CD4-positive, alpha-beta T cell treated with Interleukin-15 for 1 hour (primary cell): ENCODE measurements at places on chromosomes 2 and 18.

GRCh38 chr18:59904011-59904601, 4.3 kb downstream of the PMAIP1 start:
- DNase-seq: no peak

DNA sequence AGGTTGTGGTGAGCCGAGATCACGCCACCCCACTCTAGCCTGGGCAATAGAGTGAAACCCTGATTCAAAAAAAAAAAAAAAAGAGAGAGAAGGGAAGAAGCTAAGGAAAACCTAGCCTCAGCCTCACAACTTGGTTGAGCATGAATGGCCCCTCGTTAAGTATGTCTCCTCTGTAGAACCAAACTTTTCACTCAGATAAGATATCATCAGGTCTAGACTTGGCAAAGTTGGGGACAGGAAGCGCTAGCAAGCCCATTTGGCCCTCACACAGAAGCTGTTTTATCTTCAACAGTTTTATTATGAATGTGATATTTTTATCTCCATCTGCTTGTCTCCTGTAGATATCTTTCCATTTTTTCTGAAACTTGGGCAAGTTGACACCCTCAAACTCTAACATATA, 3.5 kb upstream of the ASXL2 start:
- no peak for DNase-seq

DNA sequence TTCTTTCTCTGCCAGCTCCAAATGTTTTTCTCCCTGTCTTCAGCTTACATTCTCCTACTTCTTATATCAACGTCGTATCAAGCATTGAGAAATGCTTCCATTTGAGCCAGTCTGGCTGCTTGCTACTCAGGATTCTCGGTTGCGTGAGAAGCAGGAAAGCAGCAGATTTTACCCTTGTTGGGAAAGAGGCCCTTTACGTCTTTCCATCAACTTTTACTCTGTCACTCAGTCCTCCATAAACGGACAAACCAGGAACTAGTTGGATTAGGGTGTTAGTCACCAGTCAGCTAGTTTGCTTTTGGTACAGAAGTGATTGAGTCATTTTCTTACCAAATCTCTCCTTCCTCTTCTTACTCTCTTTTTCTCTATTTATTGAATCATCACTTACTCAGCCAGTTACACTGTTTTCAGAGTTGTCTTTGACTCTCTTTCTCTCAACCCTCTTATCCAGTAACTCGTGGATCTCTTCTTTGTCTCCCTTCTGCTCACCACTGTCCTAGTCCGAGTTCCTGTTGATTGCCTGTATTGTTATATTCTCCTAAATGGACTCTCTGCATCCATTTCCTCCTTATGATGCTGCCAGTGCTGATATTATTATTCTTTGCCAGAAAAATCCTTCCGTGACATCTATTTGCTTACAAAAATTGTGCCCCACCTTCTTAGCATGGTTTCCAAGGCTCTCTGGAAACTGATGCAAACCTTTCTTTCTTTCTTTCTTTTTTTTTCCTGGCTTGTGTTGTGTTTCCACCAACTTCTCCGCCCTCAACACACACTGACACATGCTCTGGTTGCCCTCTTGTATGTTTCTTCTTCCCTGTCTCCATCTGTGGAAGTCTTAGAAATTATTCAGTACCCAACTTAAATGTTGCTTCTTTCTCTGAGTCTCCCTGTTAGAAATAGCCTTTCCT, 61.5 kb downstream of the VRK2 start:
- peak; percentile 51 for DNase-seq

DNA sequence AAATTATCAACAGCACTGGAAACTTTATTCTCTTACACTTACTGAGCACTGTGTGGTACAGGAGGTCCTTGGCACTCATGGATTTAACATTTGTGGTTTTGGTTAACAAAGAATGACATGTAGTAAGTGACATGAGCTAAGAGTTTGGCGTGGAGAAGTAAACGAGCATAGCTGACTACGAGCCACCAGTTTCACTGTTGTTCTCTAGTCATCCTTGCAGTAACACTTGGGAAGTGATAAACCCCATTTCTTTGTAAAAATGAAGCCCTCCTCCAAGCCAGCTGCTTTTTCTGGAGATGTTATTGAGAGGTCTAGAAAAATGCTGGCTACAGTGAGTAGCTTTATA, 32.7 kb downstream of the QPCT start:
- DNase-seq: peak; percentile 22

- DNase-seq: no peak
These were observed 49.2 kb upstream of the OTOS start for GRCh38 chr2:240189686-240190085.

DNA sequence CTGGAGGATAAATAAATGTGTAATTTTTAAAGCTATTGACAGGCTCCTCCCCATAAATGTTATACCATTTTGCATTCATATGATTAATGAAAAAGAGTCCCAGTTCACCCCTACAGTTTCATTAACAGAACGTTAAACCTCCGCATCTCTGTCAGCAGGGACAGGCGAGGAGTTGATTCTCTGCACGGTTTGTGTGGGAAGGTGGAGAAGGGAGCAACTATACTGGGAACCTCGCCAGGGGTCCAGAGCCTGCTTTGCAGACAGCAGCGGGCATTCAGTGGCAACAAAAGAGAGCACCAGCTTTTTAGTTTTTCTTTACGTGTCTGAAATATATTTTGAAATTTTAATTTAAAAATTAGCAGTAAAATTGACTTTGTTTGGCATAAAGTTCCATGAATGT, 101.4 kb downstream of the FARSB start:
- DNase-seq: no peak

DNA sequence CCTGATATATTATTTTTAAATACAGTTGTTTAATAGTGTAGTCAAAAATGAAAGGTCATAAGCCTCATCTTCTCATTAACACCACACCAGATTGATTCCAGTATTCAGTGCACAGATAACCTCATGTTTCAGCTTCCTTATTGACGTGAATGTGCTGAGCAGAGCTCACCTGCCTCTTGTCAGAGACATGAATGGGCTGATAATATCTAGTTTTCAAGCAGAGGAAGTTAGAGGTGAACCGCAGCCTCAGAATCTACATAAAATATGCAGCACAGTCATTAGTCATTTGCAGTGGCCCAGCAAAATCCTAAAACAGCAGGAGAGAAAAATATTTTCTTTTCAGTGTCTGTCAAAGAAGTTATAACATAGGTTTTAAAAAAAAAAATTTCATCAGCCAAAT, 216.2 kb downstream of the GBX2 start:
- no peak for DNase-seq

DNA sequence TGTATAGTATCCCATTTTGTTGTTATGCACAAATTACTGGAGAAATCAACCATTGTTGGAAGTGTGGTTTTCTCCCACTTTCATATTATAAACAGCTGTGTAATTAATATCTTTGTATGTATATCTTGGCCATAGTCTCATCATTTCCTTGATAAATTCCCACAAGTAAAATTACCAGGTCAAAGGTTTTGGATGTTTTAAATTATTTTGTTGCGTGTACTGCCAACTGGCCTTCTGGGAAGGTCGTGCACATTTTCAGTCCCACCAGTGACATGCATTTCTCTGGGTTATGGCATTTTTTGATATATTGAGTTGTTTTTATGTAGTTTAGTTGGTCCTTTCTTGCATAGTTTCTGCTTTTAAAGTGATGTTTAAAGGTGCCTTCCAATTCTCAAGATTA, 41.5 kb downstream of the TSHZ1 start:
- DNase-seq: no peak

DNA sequence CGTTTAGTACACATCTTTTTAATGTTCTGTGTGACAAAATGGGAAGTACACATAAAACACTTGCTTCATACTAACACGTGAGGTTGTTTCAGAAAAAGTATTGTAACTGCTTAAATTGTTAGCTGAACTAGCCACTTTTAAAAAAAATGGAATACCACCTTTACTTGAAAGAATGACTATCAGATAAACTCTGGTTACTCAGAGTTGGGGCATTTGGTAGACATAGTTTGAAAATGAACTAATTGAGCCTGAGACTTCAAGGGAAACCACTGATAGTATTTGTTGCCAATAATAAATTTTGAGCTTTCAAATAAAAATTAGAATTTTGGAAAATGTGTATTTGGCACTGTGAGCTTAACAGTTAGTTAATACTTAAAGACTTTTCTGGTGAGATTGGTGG, 103.0 kb upstream of the FBXO11 start:
- no peak for DNase-seq

DNA sequence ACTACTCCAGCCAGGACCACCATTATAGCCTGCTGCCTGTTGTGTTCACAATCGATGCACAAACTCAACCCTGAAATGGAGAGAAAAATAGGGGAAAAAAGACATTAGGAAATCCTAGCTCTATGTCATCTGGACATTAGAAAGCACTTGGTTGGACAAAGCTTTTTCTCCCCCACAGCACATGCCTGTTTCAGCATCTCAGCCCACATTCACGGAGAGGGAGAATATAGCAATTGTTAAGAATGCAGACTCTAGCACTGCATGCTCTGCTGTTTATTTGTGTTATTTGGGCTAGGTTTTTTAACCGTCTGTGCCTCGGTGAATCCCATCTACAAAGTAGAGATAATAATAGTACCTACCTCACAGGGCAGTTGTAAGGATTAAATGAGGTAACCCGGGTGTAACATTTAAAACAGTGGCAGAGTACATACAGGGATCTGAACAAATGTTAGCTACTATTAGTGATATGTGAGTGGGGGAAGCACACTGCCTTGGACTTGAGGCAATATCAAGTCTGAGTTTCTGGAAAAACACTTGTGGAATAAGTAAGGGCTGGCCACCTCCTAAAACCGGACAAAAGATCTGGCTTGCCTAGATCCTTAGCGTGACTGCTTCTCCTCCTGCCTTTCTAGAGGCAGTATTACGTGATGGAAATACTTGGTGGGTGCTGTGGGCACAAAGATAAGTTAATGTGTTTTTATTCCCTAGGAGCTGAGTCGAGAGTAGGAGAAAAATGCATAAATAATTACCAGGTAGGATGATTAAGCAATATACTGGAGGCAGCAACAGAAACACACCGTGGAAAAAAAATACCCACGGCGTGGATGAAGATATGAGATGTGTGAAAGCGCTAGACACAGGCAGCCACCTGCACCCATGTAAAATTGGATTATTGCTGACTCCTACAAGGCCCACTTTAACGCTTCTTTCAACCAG, 1.0 kb upstream of the PPP1CB start:
- no peak for DNase-seq

GRCh38 chr2:232652505-232652851, 19.1 kb downstream of the EFHD1 start:
- DNase-seq: no peak

- no peak for DNase-seq
These were observed 142.7 kb upstream of the GCFC2 start for GRCh38 chr2:75853436-75853835.

DNA sequence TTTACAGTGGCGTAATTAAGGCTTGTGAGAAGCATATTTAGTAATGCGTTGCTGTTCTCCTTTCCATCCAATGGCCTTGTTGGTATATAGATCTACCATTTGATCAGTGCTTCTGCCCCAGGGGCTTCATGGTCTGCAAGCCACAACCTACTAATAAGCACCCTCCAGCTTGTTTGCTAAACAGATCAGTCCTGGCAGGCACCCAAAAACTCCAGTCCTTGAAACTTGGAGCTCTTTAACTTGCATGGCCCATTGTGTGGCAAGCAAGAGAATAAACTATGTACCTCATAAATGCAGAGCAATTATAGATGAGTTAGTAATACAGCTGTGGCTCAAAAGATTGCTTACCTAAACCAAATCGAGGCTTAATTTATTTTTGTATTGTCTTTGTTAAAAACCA, 158.5 kb downstream of the FTCDNL1 start:
- no peak for DNase-seq

DNA sequence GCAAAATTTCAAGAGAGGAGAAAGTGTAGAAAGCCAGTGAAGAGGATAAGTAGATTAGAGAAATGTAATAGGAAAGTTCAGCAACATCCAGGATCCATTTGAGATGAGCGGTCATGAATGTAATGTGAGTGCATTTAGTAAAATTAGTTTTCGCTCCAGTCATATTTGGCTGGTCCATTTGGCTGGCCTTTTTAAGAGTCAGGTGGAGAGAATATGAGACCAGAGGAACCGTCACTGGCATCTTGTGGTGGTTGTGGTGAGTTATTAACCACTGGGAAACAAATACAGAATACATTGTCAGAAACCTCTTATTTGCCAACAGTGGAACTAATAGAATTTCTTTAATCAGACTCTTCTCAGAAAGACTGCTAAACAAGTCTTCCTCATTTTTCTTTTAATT, 1064.3 kb upstream of the CDH2 start:
- no peak for DNase-seq

DNA sequence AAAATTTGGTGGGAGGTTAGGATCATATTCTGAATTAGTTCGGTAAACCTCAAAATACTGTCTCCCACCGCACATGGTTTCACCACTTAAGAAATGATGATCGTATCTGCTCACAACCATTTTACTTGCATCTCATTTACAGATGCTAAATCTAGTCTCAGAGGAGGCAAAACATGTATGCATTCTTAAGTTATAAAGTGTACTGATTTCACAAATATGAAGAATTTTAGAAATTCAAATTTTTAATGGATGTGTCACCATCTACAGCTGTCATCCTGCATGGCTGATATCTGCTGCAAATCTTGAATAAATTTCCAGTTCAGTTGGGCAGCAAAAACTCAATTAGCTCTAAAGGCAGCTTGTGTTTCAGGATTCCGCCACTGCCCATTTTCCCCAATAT, 243.3 kb upstream of the KCNJ3 start:
- DNase-seq: no peak

- DNase-seq: no peak
These were observed 203.9 kb downstream of the PHLPP1 start for GRCh38 chr18:62919109-62919838.

DNA sequence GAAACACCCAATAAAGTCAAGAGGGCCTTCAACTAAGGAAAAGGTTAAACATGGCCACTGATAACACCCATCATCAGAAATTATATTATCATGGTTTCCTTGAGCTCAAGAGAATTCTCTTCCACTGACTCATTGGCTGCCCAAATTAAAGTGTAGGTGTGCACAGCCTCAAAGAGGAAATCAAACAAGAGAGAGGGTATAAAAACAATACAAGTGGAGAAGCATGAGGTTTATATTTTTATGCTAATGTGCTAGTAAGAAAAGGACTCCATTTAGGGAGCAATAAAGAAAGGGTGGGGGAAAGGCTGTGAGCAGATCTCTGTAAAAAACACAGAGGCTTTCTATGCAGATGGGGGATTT, 168.8 kb upstream of the VRK2 start:
- no peak for DNase-seq

DNA sequence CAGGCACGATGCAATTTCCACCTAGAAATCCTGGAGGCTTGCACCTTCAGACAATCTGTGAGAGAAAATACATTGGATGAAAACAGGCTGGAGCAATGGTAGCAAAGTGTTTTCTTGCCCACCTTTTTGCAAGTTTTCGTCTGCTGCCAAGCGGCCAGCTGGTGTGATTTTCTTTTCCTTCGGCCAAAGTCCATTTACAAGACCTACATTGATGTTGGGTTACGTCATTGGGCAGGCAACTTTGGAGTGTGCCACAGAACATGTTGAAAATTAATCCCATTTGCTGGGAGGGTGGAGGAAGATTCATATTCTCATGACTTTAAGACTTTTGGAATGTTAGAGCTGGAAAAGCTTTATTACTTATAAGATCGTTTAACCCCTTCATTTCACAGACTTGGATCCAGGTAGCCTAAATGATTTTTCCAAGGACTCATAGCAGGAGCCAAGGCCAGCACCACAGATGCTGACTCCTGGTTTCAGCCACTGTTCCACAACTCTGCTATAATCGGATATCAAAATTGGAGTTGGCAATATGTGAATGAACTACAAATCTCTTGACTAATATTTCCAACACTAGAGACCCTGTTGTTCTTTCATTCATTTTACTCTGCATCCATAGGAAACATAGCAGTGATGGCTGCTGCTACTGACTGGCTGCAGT, 352.1 kb downstream of the RND3 start:
- no peak for DNase-seq
